ENCODE measurements at places on chromosomes 6 and 20.
A peak's percentile ranks its signal among the peaks of the same experiment; 100 is the strongest.

DNA sequence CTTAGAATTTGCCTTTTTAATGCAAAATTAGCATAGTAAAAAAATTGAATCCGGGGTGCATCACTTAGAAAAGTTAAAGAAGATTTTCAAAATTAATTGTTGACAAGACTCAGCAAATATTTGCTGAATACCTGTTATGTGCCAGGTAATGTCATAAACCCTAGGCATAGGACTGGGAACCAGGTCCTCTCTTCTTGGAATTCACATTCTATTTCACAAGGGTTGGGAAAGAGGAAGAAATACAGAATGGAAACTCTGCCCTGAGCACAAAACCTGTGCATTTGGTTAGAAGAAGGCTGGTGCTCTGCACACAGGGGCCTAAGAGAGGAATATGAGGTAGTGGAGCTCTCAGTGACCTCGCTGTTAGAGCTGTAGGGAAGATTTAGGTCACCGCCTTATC is 573.8 kb upstream of the AGPAT4 start:
- DNase-seq, result no peak

DNA sequence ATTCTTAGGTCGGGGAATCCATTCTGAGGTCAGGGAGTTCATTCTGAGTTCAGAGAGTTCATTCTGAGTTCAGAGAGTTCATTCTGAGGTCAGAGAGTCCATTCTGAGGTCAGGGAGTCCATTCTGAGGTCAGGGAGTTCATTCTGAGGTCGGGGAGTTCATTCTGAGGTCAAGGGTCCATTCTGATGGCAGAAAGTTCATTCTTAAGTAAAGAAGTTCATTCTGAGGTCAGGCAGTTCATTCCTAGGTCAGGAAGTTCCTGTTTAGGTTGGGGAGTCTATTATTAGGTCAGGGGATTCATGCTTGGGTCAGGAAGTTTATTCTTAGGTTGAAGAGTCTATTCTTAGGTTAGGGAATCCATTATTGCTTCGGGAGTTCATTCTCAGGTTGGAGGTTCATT is 16.5 kb upstream of the NXT1 start:
- no peak for DNase-seq

DNA sequence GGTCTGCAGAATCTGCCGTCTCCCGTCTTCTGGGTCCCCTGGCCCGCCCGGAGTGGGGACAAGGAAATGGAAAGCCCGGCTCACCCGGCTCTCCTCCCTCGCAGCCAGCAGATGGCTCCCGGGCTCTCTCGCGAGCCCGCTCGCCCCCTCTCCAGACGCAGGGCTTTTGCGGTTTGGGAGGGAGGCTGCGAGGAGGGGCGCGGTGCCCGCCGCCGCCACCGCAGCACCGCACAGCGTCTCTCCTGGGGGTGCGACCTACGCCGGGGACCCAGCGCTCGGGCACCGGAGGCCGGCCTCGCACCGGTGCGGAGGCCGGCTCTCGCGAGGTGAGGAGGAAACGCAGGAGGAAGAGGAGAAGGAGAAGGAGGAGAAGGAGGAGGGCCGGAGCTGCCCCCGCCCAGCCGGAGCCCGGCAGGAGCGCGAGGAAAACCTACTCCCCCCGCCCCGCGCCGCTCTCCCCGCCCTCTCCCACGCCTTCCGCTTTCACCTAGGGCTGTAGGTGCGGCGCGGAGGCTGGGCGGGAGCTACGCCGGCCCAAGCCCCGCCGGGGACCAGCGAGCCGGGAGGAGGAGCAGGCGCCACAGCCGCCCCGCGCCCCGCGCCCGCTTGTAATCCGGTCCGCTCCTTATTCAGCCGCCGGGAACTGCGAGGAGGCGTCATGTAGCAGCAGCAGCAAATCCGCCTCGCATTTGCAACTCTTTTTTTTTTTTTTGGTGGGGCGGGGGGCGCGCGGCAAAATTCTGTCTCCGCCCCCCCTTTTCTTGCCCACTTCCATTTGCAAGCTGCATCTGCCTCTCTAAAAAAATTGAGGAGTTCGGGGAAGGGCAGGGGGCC is at the start of gene CARMIL1:
CARMIL1 (plus strand) TSS at position 461 of the 834 bp plus-strand sequence. CDS start 422 bp downstream, outside the sequence.
- DNase-seq, result peak; percentile 66

DNA sequence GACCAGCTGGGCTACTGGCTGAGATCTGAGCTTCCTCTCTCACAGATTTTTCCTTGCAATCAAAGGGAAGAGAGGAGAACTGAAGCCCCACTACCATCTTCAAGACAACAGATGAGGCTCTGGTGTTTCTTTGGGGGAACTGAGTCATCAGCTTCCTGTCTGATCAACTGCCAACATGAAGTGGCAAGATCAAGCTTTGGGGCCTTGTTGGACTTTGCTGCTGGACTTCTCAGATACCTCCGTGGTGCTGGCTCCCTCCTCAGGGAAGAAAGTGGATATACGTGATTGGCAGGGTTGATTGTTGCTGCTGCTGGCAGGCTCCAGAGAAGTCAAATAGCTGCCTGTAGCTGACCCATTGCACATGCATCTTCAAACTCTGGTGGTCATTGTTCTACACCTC is 3.6 kb upstream of the TOX2 start:
- DNase-seq, result no peak

DNA sequence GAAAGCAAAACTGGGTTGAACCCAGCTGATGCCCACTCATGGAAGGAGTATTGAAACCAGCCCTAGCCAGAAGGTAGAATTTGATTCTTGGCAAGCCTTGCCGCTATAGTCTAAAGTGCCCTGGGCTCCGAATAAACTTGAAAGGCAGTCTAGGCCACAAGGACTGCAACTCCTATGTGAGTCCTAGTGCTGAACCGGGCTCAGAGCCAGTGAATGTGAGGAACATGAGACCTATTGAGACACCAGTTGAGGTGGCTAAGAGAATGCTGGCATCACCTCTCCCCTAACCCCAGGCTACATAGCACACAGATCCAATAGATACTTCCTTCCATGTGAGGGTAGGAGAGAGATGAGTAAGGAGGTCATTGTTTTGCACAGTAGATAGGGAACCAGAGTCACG is 3.5 kb upstream of the DEFB110 start:
- DNase-seq, result no peak

DNA sequence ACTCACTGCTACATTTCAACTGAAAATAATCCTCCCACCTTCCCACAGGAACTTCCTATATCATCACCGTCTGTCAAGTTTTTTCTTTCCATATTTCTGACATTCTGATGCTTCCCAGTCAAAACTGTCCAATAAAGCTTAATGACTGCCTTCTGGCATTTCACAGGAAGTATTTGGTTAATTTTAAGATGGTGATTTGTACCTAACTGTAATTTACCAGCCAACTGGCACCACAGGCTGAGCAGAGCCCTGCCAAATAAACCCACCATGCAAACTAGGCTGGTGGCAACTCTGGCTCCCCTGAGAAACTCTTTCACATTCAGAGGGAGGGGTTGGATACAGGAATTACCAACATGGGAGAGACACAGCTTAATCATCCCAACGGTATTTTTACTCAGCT is 50.0 kb downstream of the KLHL32 start:
- DNase-seq, result no peak

DNA sequence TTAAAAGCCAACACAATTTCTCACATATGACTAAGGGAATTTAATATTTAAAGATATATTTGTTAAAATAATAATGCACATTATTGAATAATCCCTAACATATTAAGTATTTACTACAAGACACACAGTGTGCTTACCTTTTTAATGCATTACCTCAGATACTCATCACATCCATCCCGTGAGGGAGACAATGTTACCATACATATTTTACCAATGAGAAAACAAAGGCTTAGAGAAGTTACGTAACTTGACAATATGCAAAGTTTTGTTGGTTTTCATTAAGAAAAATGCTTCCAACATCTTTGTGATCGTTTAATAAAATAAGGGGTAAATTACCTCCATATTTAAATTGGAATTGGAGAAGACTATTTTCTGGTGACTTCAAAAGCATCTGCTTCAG is 4.3 kb downstream of the IFNGR1 start:
- DNase-seq, result no peak

DNA sequence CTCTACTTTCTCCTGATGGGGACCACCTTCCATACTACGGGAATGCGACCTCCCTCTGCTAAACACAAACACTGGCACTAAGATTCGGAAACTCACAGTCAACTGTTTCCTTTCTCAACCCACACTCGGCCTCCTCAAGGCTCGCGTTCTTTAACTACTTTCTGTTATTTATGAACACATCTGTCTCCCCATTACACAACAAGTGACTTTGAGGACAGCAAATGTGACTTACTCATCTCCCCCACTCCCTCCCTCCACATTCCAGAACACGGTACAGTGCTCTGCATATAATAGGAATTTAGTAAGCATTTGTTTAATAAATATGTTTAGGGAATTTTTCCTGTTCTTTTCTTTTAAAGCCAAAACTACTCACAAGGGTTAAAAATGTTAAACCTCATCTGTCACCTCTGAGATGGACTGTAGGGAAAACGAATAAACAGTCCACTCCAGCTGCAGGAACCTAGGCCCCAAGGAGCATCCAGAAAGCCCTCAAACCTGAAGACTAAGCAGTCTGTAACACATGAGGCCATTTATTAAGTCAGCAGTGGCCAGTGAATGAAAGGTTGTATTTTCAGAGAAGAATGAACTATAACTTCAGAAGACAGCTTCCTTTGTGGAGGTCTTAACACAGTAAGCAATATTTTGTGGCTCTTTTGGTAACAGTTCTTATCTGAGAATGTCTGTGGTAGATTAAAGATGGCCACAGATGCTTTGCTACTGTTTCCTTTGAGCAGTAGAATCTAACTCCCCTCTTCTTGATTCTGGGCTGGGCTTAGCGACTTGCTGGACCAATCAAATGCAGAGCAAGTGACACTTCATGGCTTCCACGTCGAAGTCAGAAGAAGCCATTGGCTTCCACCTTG is 209.6 kb upstream of the DTNBP1 start:
- DNase-seq, result no peak

- DNase-seq, result no peak
These were observed 533 bp downstream of the OSTM1 start for GRCh38 chr6:108074057-108074358.

Measured in CD4-positive, alpha-beta T cell treated with Interleukin-1 beta for 1 hour (primary cell).